ENCODE measurements at places on chromosomes 6 and 20. TPM values are rescaled to one million over a fixed set of nuclear protein-coding genes. Genes with fewer than 3 reads are reported as not detected.

LZTS3 gene
- 0.84 TPM for total RNA-seq

NRSN1 gene
- total RNA-seq: not detected

BPIFB4 gene
- total RNA-seq: not detected

LRP11 gene
- 0.29 TPM for total RNA-seq

DNA sequence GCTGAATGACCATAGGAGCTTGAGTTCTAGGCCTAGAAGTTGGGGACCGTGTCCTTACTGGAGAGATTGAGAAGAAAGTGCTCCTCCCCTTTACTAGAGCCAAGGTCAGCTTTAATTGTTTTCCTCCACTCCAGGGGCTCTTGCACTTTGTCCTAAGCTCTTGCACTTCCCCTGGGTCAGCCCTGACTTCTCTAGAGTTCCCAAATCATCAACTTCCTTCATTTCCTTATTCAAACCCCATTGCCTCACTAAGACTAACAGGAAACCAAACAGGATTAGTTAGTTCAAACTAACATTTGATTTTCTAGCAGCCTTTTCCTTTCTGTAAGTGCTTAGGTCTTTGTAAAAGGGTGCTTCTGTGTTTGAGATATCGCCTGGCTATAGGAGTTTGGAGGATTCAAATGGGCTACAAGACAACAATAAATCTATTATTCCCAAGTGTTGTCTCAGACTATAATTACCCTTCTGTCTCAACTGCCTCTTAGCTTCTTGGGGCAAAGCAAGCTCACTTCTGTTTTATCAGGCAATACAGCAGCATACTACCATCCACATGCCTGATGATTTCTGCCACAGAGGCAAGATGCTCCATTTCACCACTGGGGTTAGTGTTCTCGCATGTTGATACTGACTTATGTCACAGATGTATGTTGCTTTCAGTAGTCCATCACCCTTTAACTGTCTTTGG lies 12.8 kb upstream of the DTNBP1 start:
- H3K4me3 ChIP-seq: no peak overlapping the region
- H3K4me1 ChIP-seq: no peaks in the 10 kb centered on the region
- no peak for DNase-seq

- no peak overlapping the region for H3K27ac ChIP-seq
- H3K4me1 ChIP-seq: peaks cover 8% of the 10 kb centered on the region
- no peak for DNase-seq
- H3K27me3 ChIP-seq: no peaks in the 10 kb centered on the region
- no peaks in the 10 kb centered on the region for H3K36me3 ChIP-seq
- H3K4me3 ChIP-seq: no peak overlapping the region
Observed at GRCh38 chr6:53803081-53803860, 8.5 kb downstream of the LRRC1 start.

Measured in activated B cell treated with CpG ODN at 0.5 μM for 24 hours (primary cell).